ENCODE measurements at places on chromosomes 11 and 22.

- DNase-seq, result peak; percentile 93
These were observed at the start of gene PPP2R5B for GRCh38 chr11:64923944-64924909. TSS of gene PPP2R5B (plus strand) at chr11:64924689. CDS start at chr11:64925735, 1,046 bp downstream.

DNA sequence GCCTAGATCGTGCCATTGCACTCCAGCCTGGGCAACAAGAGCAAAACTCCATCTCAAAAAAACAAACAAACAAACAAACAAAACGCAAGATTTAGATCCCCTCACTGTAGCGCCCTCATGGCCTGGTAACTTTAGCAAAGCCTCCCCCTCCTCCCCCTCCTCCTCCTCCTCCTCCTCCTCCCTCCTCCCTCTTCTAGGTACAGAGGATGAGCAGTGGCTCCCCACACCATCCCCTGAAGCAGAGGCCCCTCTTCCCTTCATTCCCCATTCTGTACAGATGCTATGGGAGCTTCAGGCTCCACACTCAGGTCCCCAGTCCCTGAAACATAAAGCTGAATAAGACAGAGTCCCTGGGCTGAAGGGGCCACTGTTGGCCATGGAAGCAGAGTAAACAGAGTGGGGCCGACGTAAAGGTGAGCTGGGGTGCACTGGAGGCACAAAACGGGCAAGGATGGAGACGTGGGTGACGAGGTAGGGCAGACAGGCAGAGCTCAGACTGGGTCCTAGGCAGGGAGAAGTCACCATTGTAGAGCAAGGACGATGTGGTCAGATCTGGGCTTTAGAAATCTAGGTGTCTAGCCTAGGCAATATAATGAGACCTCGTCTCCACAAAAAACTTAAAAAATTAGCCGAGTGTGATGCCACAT, 19.4 kb upstream of the NFAM1 start:
- no peak for DNase-seq

DNA sequence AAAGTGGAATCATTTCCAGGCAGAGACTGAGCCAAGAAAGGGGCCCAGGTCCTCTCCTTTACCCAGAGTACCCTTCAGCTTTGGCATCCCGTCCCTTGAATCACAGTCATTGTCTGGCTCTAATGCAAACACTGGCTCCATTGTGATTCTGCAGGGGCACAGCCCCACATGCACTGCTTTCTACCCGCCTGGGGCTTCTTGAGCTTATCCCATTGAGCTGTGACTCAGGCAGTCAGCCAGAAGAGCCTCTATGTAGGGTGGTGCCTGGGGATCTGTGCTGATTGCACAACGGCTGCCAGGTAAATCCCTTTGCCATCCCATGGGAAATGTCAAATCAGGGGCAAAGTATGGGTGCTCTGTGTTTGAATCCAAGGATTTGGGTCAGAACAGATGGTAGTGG, 88.9 kb downstream of the RASSF10 start:
- no peak for DNase-seq

GRCh38 chr11:6583584-6583983, 19.8 kb downstream of the RRP8 start:
- no peak for DNase-seq

GRCh38 chr11:128949791-128950454, 7.3 kb upstream of the TP53AIP1 start:
- DNase-seq, result no peak

GRCh38 chr11:16615480-16615879, 123.0 kb upstream of the C11orf58 start:
- DNase-seq, result no peak

DNA sequence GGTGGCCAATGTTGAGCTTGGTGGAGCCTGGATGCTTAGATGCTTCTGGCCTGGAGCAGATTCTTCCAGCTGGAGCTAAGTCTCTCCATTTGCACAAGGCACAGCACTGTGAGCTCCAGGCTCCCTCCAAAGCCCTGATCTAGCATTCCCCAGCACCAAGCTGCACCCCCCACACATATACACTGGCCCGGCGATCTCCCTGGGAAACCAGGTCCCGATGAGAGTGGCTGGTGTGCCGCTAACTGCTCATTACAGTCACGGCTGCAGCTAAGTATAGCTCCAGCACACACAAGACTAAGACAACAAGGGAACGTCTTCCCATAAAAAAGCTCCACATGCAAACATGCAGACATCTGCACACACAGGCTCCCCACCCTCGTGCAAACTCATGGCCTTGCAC, 17.6 kb downstream of the KCNC1 start:
- peak; percentile 2 for DNase-seq

DNA sequence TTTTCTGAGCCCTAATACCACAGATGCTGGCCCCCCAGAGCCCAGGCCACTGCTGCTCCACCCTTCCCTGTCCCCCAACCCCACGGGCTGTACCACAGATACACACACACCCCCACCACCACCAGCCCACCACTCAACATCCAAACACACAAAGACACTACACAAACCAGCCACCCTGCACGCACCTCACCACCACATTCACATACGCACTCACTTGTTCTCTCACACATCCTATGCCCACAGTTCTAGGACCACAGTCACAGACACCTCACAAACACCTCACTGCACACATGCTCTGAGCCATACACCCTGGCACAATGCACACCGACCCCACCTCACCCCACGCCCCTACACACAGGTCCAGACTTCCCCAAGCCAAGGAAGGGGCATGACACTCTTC, 22.5 kb upstream of the OAF start:
- no peak for DNase-seq

- no peak for DNase-seq
These were observed 92.7 kb downstream of the SGSM3 start for GRCh38 chr22:40463017-40463631.

GRCh38 chr11:75441804-75442132, 8.8 kb upstream of the KLHL35 start:
- no peak for DNase-seq

DNA sequence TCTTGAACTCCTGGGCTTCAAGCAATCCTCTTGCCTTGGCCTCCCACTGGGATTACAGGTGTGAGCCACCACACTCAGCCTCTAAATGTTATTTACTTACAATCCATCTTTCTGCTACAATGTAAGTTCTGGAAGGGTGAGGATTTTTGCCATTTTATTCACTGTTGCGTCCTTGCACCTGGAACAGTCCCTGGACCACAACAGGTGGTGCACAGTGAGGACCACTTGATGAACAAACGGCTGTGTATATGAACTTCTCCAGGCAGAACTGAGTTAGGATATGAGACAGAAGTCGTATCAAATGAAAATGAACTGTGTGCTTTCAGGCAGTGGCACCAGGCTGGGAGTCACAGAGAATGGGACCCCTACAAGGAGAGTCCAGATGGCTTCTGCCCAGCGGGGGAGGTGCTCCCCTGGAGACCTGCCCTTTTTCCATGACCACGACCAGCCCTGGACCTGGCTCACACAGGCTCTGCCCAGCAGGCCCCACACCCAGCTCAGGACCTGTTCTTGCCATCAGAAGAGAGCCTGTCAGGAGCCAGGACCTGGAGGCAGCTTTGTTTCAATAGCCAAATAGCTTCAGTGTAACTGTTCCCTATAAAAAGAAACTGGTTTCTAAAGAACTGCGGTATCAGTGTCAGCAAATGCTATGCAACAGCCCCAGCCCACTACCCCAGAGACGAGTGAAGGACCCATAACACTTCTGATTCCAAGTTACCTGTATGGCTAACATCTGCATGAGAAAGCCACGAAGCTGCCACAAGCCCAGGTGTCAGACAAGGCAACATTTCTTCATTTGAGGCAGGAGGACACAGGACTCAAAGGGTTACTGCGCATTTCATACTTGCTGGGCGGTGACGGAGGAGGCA, 104.9 kb downstream of the MICAL3 start:
- DNase-seq, result no peak

DNA sequence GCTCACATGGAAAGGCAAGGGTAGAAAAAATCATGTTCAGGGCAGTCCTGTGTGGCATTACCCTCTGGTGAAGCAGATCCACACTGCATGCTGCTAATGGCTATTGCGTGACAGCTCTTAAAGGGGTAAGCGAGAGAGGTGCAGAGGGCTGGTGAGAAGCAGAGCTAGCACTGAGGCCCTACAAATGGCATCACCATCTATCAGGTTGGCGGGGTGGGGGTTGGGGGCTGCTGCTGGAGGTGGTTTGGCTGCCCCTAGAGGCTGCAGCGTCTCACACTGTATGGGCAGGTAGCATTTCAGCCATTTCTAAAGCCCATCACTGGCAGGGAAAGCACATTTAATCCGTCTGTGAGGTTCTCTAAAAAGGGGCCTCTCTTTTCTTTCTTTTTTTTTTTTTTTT, 16.9 kb upstream of the TMA7B start:
- no peak for DNase-seq

- no peak for DNase-seq
These were observed 88.1 kb downstream of the MED15 start for GRCh38 chr22:20595461-20595860.

- DNase-seq, result no peak
These were observed 7.5 kb downstream of the TSPAN4 start for GRCh38 chr11:849951-850774.

DNA sequence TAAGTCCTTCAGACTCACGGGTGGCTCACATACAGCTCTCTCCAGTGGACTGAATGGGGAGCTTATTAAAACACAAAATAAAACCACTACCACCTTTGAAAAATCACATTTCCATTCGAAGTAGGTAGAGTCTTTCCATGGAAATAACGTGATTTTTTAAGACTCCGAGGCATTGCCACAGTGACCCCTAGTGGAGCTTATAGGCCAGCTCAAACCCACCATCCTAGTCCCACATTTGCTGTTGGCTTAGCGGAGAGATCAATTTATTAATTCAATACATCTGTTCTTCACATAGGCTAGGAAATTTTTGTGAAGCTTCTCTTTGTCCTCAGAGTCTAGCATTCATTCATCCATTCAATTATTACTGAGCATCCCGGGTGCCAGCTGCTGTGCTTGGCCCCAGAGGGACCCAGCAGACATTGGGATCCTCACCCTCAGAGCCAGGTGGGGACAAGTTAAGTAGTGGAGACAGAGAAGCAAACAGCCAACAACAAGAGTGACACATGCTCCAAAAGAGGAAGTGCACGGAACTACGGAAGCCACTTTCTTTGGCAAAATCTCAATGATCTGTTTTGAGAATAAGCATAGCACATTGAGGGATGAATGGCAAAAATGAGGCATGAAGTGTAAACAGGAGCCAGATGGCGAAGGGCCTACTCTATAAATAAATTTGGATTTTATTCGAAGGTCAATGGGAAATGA, 10.2 kb upstream of the P4HA3 start:
- peak; percentile 41 for DNase-seq

DNA sequence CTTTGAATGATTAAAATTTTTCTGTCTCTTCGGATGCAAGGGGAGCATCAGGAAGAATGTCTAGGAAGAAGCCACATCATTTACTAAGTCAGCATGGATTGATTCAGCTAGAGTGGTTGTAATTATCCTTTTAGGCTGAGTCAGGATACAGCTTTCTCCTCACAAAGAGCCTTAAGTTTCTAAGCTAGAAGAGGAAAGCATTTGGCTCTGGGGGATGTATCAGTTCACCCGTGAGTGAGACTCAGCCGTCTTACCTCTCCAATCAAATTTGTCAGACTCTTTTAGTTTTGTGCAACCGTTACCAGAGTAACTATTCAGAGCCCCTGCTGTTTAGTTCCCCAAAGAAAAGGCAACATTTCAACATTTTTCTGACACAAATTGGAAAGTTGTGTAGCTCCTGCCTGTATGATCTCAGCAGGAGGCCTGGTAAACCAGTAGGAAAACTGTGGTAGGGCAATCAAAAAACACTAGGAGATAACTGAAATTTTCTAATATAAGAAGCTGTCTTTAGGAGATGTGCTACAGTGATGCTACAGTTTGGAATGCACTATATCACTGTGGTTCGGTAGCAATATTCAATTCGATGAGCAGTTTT, 432.4 kb upstream of the LUZP2 start:
- DNase-seq, result no peak

- no peak for DNase-seq
These were observed 19.5 kb downstream of the GNAZ start for GRCh38 chr22:23089633-23090456.

DNA sequence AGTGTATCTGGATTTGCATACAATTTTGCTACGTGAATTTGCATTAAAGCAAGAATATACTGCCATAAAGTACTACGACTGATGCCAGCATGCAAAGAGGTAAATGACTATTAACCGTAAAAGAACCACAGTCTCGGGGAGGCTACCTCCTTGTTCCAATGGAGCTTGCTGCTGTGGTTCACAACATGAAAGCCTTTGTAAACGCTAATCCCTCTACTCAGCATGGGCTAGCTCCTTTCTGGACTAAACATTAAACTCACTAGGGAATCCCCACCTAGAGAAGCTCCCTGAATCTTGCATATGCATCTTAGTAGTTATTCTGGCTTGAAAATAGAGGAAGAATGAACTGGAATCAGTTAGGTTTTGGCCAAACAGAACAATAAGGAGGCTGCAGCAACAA, 60.5 kb upstream of the ARHGAP32 start:
- no peak for DNase-seq

DNA sequence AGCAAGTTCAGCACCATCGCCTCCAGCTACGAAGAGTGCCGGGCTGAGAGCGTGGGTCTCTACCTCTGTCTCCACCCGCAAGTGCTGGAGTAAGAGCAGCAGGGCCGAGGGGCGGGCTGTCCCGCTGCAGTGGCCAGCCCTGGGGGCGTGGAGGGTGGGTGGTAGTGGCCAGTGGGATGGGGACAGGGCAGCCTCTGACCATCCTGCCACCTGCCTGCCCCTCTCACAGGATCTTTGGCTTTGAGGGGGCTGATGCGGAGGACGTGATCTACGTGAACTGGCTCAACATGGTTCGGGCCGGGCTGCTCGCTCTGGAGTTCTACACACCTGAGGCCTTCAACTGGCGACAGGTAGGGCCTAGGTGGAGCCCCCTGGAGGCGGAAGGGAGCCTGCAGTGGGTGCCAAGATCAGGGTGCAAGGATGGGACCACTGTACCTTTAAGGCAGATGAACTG, 15.0 kb upstream of the BBS1 start:
- no peak for DNase-seq

GRCh38 chr11:44728491-44728910, 1.7 kb downstream of the TSPAN18 start:
- DNase-seq, result no peak

DNA sequence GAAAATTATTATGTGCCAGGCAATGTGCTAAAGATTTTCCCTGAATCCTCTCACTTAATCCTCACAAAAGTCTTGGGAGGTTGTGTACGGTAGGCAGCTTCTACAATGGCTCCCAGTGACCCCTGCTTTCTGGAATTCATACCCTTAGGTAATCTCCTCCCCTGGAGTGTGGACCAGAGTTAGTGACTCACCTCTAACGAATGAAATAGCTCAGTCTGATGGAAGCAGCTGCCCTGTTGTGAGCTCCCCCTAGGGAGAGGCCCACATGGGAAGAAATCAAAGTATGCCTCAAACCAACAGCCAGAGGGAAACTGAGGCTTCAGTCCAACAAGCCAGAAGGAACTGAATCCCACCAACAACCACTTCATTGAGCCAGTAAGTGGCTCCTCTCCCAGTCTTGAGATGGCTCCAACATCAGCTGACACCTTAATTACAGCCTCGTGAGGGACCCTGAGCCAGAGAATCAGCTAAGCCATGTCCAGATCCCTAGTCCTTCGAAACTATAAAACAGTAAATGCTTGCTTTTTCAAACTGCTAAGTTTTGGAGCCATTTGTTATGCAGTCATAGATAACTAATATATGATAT, 98.9 kb upstream of the ISX start:
- DNase-seq, result no peak

- no peak for DNase-seq
These were observed 2.0 kb upstream of the MRGPRF start for GRCh38 chr11:69014898-69015549.
